H1 (cell line): ENCODE measurements at places on chromosomes 13 and 19. TPM values are rescaled to one million over a fixed set of nuclear protein-coding genes. Genes with fewer than 3 reads are reported as not detected.

PSG11 gene
- polyA plus RNA-seq: not detected in 2 replicates

RASIP1 gene
- polyA plus RNA-seq: 11.4 and 16.4 TPM in 2 replicates

SLC5A5 gene
- 1.8 and 2.2 TPM in 2 replicates for polyA plus RNA-seq

DNA sequence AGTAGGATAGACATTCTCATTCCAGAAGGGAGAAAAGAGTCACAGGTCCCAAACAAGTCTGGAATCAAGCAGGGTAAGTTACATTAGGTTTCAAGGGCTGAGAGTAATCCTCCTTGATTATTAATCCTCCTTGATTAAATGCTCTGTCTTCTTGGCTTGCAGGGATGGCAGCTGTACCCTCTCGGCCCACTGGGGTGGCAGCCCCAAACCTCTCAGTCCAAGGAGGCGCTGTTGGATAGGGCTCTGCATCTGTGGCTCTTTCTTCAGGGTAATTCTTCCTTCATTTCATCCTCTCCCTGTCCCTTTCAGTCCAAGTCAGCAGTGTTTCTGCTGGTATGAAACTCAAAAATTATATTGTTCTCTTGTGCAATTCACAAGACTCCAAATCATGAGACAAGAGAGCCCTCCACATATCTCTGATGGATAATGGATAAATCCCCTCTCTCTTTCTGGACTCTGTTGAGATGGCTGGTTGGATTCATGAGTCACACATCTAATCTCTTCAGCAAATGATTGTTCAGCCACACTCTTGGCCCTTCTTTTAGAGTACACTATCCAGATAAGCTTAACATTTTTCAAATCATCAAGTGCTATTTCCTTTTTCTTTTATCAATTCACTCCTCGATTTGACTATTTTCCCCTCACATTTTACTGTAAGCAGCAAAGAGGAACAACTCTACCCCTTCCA lies 323.7 kb upstream of the HTR2A start:
- no peak for DNase-seq

- no peak for DNase-seq
Measured at GRCh38 chr13:32125221-32125689, 93.7 kb downstream of the FRY start.

DNA sequence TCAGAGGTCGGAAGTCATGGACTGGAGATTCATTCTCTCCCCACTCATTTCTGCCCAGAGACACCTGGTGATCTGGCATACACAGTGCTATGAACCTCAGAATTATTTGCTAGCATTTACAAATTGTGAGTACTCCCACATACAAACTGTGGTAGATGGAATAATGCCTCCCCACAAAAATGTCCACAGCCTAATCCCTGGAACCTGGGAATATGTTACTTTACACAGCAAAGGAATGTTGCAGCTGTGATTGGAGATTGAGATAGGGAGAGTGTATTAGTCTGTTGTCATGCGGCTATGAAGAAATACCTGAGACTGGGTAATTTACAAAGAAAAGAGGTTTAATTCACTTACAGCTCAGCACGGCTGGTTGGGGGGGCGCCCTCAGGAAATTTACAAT lies 3.1 kb upstream of the UQCRFS1 start:
- DNase-seq: no peak

DNA sequence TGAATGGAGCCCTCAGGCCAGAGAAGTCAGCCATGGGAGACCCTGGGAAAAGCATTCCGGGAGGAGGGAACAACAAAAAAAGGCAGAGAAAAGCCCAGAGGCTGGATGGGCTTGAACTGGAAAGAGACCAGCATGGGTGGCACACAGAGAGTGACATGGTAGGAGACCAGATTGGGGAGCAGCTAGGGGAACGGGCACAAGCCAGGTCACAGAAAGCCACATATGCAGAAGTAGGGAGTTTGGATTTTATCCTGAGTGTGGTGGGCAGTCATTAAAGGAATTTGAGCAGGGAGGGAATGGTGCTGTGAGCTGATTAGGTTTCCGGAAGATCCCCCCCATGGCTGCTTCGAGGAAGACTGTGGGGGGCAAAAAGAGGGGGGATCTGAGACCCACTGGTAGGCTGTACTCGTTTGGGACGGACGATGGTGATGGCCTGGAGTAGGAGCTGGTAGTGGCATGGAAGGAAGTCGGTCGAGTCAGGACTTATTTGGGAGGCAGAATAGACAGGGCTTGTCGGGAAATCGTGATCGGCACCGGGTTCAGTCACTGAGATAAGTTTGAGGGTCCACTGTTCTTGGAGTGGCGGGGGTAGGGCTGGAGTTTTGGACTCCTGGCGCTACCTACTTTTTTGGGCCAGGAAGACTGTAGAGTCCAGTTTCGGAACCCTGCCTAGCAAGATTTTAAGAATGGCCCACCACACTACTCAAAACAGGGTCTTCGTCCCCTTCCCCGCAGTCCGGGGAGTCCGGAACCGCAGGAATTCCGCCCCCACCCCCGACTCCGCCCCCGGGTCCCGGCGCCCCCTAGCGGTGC lies 949 bp downstream of the SERTAD1 start:
- no peak for DNase-seq

DNA sequence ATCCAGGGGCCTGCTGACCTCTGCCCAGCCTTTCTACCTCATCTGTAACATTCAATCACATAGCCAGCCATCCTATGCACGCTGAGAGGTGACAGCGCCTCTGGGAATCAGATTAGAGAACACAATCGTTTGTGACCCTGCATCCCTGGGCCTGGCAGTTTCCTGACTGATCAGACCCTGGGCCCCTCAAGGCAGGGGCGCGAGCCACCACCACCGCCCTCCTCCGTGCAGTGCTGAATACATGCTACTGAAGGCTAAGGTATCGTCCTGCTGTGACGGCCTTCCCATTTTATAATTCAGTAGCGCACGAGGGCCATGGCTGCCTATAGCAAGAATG lies 1.3 kb downstream of the TMTC4 start:
- DNase-seq: no peak
